NK-92 treated with Interleukin-12 subunit alpha and Interleukin-12 subunit beta, amount 100 ng/mL, for 24 hours (cell line): ENCODE measurements at places on chromosomes 13 and 19.

DNA sequence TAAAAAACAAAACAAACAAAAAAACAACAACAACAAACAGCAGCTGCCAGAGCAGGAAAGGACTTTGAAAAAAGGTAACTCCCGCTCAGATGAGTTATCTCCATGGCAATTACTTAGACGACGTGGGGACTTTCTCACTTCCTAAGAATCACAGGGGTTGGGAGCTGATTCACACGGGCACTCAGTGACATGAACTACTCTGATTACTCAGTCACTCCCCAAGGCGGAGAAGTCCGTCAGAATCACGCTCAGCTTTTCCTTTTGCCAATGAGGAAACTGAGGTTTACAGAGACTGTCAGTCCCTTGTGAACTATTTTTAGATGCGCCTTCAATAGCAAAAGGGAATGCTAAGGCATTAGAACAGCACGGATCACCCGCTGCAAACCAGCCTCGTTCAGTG, 32.3 kb upstream of the MATK start:
- no peak for DNase-seq

- peak; percentile 85 for DNase-seq
These were observed 1.5 kb downstream of the MIR17HG start for GRCh38 chr13:91348906-91349435.

DNA sequence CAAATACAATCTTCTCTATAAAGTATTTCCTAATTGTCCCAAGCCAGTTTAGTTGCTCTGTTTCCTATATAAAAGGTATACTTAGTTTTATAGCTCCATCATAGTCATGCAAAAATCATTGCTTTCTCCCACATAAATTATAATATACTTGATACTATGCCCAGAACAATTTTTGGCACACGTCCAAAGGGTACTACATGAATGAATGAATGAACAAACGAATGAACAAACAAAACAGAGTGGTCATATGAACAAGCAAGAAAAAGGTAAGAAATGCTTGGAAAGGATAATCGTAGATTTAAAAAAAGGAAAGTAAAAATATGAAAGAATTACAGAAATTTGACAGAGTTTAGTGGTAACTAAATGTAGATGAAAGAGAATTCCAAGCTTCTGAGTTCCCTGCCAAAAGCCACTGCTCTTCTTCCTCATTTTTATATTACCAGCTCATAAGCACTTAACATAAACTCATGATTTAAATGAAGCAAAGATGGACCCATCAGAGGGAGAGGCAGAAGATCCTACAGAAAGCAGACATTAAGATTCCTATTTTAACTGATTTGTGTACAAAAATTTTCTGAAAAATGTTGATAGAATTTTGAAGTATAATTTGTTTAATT, 123.2 kb downstream of the ENOX1 start:
- DNase-seq: no peak

DNA sequence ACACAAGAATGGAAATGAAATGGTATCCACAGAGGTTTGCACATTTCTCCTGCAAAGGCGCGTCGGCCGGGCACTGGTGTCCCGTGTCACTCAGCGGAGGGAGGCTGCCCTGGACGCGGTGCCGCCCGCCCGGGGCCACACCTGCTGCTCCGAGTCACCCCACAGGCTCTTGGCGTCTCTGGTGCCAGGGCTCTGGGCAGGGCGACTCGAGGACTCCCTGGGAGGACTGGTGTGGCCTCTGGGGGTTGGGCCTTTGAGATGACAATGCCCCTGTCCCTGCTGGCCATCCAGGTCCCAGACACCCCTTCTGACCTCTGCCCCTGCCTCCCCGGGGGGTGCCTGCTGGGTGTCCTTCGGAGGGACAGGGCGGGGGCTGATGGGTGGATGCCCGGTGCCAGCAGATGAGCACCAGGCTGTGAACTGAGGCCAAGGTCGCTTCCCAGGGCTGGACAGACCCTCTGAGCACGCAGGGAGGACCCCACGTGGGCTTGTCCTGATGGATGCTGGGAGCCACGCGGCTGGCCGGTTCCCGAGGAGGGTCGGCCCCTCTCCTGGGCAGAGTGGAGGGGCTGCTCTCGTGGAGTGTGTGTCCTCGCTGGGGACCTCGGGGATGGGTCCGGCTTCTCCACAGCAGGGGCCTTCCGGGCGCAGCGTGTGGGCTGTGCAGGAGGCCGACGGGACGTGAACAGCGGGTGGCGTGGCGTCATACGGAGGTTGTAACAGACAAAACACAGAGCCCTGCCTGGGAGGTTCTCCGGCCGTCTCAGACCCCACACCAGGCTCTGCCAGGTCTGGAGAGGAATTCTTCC, 4.7 kb upstream of the CACTIN start:
- DNase-seq: no peak

- no peak for DNase-seq
These were observed 77.4 kb downstream of the CYSLTR2 start for GRCh38 chr13:48731001-48731658.

GRCh38 chr13:43150369-43151207, 127.2 kb downstream of the DNAJC15 start:
- no peak for DNase-seq

DNA sequence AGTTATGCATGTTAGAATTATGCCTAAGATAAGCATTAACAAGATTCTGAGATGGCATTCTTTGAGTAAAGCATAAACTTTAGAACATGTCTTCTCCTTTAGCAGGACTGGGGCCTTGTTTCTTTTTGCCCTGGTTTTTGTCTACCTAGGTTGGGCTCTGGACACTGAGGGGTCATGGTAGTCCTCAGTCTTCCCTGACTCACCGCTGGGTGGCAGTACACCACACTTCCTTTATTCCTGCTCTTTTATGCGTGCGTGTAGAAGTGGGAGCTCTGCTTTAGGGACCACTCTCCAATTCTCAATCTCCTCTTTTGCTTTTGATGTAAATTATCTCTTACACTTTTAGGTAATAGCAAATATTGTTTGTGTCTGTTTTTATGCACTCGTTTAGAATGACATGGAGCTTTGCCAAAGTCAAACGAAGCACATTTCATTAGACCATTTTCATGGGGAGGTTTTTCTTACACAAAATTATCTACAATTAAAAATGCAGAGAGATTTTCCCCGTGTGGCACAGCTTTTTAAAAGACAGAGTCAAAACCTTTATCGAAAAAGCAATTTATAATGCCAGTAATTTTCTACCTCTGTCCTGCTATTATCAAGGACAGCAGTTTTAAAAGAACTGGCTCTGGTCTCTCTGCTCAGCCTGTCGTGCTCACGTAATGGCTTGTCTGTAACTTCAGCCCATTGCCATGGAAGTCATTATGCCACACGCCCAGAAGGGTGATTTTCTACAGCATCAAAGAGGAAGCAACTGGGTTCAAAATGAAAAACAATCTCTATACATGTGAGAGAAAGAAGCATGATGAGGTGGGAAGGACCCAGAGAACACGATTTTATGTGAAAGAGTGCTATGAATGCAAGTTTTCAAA, 413.9 kb downstream of the COG6 start:
- DNase-seq: peak; percentile 6

DNA sequence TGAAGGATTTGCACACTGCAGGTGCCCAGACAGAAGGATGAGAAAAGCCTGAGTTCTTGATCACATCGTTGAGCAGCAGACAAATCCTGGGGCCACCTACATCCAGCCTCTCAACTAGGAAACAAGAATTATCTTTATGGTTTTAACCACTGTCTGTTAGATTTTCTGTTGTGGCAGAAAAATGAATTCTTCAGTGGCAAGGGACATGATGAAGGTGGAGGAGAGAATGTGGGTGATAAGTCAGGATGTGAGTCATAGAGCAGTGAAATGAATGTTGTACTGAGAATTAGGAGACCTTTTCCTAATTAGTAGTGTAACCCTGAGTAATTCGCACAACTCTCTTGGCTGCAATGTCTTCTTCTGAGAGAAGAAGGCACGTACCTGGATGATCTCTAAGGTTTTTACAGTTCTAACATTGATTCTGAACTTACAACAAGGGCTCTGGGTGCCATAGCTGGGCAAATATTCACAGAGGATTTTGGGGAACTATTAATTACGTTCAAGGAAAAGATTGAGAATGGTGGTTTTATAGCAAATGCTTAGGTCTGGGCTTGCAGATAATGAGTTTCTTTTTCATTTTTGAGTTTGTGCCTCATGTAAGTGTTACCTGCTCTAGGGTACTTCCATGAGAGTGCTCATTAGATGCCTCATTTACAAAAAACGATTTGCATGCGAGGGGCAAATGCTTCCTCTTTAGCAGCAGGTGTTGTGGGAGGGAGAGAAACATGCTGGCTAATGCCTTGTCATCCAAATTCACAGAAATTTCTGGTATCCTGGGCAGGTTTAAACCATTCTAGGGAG, 111.0 kb upstream of the KL start:
- no peak for DNase-seq

DNA sequence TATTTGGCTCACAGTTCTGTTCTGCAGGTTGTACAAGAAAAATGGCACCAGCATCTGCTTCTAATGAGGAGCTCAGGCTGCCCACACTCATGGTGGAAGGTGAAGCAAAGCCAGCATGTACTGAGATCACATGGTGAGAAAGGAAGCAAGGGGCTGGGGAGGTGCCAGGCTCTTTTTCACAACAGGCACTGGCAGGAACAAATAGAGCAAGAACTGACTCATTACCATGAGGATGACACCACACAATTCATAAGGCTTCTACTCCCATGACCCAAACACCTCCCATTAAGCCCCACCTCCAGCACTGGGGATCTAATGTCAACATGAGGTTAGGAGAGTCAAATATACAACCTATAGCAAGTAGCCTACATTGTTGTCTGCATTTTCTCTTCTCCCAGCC, 522.6 kb downstream of the RFC3 start:
- no peak for DNase-seq

DNA sequence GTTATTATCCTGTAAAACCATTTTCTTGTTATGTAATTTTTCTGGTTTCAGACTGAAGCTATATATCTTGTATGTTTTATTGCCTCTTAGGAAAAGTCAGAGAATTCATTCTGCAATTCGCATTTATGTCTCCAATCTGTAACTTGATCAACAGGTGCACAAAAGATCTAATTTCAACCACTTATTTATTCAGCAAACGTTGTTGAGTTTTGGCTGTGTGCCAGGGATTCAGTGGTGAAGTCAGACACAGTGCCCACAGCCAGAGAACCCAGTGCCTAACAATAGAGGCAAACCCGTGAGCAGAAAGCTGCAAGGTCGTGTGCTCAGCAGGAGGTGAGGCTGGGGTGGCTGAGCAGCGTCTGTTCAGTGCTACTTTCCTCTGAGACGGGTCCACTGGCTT, 119.5 kb upstream of the MCF2L start:
- no peak for DNase-seq

- no peak for DNase-seq
These were observed 110.3 kb upstream of the ABCC4 start for GRCh38 chr13:95411428-95412040.

DNA sequence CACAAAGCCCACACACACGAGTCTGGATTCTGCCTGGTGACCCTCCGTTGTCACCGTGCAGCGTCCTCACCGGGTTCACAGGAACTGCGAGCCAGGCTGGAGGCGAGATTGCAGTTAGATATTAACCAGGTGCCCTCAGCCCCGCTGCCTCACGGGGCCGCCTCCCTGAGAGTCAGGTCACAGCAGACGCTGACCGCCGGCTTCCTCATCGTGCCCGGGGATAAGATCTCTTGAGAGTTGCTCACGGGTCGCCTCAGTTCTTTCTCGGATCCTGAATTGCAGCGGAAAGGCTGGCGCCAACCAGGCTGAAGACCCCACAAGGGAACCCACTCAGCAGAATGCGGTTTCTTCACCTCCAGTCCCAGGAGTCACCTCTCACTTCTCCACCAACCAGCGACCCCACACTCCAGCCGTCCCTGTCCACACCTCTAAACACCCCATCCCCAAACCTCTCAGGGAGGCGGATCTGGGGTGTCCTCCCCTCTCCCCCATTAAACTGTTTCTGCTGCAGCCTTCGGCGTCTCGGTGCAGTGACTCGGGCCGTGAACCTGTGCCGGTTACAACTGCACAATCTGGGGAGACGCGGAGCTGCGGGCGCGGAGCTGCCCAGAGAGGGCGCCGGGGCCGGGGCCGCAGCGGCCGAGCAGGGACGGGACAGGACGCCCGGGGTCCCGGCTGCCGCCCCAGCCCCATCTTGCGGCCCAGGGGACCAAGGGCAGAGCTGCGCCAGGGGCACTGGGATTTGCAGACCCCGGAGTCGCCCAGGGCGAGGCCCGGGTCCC, 591 bp downstream of the ZNF823 start:
- peak; percentile 43 for DNase-seq

DNA sequence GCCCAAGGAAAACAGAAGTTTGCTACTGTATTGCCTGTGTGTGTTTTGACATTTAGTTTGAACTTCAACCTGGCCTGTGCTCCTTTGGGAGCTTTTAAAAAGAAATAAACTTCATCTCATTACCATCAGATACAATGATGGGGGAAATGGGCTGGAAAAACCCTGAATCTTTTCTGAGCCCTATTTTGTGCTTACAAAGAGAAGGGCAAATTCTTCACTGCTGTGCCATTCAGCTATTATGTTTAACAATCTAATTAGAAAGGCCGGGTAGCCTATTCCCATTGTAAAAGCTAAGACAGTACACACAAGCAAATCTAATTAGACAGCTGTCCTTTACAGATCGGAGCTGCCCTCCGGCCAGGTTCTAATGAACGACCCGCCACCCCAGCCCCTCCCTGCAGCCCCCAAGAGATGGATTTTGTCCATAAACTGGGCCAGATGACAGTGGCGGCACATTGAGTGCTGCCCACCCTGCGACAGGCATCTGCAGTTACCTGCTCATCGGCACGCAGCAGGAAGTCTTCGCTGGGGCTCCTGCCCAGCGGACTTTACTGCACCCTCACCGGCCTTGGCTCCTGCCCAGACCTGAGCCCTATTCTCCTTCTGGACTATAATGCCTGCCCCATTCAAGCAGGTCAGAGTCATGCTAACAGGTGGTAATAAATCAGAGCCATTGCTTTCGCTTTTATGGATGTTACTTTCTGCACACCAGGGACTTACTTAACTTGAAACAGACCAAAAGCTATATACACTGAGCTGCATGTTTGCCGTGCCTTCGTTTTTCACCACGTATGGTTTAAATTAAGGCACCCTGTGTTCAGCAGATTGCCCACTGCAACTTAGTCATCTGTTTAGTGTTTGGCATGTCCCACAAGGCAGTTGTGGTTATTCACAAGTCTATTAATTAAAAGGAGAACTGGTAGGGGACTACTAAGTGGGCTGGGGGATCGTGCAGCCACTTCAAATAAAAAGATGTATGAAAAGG, 549.6 kb downstream of the FGF9 start:
- DNase-seq: no peak

DNA sequence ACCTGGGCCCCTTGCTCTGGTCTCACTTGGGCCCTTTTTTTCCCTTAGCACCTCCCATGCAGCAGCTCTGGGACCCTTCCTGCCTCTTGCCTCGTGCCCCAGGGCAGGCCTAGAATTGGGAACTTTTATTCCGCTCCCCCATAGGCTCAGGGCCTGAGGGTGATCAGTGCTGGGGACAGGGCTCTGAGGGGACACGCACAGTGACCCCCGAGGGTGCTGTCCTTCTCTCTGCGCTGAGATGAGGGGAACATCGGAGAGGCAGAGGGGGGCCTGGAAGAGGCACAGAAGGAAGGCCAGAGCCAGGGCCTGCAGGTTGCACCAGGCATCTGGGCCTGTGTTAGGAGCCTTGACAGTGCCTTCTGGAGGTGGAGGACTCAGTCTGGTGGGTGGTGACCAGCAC, 10.8 kb downstream of the EPN1 start:
- DNase-seq: no peak
